Stimulated activated CD8-positive, alpha-beta memory T cell treated with anti-CD3 and anti-CD28 coated beads, Interleukin-15, amount 100 ng/mL, for 48 hours (primary cell): ENCODE measurements at places on chromosomes 1 and 21.

- DNase-seq: no peak
Measured at GRCh38 chr1:231395998-231396390, 26.1 kb downstream of the EGLN1 start.

- DNase-seq: no peak
Measured at GRCh38 chr21:15077529-15078145, 12.8 kb upstream of the NRIP1 start.

DNA sequence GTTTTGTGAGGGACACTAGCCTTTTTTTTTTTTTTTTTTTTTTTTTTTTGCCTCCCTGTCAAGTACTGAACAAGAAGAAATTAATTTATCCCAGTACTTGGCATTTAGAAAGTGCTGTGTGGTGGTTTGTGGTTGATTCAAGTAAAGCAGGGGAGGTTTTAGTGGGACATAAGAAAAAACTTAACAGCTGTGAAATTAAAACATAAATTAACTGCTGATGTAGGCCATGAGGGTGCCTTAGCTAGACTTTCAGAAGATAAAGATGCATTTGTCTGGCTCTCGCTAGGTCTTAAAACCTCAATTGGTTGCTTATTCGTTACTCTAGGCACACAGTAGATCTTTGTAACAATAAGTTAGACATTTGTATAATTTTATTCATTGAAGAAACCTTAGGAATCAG is 52.3 kb downstream of the SPATA46 start:
- no peak for DNase-seq

- DNase-seq: no peak
Measured at GRCh38 chr1:90362163-90362562, 354.9 kb downstream of the BARHL2 start.

GRCh38 chr1:33957854-33958253 is 94.0 kb downstream of the HMGB4 start:
- no peak for DNase-seq

DNA sequence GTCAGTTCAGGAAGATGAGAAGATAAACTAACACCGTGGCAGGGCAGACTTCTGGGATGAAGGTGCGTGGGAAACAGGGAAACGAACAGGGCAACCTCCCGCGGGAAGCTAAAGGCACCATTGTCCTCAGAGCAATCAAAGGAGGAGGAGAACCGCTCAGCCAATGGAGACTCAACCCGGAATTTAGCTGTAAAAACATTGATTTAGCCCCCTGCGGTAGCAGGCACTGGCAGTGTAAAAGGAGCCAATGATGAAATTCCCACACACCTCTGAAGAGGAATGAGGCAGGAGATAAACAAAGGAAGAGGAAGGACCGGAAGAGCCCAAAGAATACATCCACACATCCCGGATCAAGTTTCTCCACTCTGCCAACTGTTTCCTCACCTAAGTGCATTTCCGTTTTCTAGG is 19.5 kb downstream of the HLCS start:
- no peak for DNase-seq

DNA sequence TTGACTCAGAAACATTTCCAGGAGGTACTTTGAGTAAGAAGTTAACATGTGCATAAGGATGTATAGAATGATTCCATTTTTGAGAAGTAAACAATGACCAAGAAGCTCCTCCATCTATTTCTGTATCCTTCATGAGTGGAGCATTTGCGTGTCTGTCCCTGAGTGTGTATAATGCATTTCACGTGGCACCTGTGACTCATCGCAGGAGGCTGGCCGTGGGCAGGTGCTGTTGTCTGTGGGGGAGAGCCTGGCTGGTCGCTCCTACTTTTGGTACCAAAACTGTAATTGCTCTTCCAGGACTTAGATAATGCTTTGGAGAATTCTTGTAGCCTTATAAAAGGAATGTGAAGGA is 16.5 kb downstream of the SLC37A1 start:
- no peak for DNase-seq

- peak; percentile 56 for DNase-seq
Measured at GRCh38 chr1:236395230-236395946, 1.3 kb downstream of the EDARADD start.

DNA sequence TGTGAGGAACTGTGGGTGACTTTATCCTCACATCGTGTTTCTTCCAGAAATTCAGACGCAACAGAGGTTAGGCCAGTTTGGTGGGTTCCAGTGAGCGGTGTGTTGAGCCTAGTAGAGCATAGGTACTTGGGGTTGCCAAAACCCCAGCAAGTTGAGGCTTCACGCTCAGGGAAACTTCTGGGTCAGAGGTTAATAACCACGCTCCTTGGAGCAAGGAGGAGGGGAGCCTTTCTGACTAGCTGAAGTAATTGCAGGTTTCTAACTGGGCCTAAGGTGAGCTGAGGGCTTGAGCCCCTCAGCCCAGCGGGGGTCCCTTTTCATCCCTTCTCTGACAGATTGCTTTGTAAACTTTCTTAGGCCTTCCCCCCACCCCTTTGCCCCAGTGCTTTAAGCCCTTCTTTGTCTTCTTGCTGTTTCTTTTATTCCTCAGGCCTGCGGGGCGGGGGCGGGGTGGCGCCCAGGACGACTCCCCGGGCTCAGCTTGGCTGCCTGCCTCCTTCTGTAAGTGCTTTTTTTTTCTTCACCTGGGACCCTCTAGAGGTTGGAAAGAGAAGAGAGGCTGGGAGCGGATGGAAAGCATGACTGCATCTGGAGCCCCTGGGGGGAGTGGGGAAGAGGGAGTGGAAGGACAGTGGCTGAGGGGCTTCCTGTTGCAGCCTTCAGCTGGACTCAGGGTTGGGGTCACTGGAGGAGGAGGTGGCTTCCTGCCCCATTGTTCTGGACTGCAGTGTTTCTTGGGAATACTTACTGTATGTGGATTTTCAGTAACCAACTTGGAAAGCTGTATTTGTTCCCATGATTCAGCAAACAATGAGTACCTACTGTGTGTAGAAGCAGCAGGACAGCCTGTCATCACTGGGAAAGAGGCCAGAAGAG is 1.3 kb upstream of the ZNF436 start:
- no peak for DNase-seq

GRCh38 chr1:6989212-6990159 is 204.2 kb downstream of the CAMTA1 start:
- DNase-seq: no peak

DNA sequence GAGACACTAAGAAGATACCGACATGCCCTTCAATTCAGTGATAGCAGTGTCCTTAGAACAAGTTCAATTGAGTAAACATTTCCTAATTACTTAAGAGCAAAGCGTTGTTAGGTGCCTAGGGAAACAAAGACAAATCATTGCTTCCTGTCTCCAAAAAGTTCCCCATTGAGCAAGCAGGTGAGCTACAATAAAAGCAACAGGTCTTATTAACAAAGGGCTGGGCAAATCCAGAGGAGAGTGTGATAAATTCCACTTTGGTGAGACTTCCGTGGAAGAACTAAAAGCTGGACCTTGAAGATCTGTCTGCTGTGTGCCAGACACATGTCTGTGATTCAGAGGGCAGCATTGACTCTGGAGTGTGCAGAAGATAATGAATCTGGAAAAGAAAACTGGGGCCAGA is 1.9 kb upstream of the TUT4 start:
- DNase-seq: no peak

DNA sequence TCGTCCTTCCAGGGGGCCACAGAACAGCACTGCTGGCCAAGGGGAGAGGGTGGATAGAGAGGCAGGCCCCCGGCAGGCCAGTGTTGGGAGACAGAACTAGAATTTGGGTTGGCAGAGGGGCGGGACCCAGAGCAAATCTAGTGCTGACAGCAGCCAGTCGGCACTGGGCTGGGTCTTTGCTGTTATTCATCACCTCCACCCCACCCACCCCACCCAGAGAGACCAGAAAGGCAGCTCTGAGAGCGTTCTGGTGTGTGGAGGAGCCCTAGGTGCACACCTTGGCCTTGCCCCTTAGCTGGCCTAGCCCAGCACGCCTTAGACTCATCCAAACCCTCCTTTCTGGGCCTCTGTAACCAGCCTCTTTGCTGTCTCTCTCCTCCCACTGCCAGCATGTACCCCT is 6.4 kb upstream of the PKP1 start:
- no peak for DNase-seq

DNA sequence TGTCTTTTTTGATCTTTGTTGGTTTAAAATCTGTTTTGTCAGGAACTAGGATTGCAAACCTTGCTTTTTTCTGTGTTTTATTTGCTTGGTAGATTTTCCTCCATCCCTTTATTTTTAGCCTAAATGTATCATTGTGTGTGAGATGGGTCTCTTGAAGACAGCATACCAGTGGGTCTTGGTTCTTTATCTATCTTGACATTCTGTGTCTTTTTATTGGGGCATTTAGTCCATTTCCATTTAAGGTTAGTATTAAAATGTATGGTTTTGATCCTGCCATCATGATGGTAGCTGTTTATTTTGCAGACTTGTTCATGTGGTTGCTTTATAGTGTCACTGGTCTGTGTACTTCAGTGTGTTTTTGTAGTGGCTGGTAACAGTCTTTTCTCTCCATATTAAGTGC is 14.1 kb downstream of the ZNF678 start:
- no peak for DNase-seq

DNA sequence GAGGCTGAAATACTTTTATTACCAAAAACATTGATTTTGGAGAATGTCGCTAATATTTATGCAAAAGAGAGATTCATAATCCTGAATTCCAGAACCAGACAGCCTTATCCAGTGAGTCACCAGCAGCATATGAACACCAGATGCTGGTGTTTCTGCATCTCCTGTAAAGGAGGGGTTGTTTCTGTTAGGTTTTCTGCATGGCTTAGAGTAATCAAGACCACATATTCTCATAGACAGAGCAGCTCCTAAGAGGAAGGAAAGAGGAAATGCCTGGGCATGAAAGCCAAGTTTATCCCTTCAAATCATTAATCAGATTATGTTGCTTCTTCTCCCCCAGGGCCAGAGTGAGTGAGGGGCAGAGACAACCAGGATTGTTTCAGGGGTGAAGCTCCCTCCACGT is 86.2 kb downstream of the NGF start:
- no peak for DNase-seq

DNA sequence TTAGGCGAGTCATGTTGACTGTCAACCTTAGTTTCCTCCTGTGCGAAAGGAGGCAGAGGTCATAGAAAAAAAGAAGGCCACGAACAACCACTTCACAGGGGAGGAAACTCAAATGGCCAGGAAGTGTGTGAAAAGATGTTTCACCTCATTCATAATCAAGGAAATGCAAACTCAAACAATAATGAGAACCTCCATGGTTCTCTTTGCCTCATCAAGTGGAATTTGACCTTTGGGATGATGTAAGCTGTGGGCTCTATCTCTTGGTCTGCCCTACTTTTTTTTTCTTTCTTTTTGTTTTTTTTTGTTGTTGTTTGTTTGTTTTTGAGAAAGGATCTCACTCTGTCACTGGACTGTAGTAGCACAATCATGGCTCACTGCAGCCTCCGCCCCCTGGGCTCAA is 55.9 kb upstream of the GRHL3 start:
- DNase-seq: no peak

- DNase-seq: no peak
Measured at GRCh38 chr1:226158457-226158856, 28.1 kb downstream of the ACBD3 start.

GRCh38 chr1:2224170-2224584 is 3.9 kb upstream of the SKI start:
- no peak for DNase-seq
